ENCODE measurements at places on chromosomes 16 and 17. TPM values are rescaled to one million over a fixed set of nuclear protein-coding genes. Genes with fewer than 3 reads are reported as not detected.
A peak's percentile ranks its signal among the peaks of the same experiment; 100 is the strongest.

Gene CSH2
- not detected for total RNA-seq

Gene CHP2
- total RNA-seq = not detected

- no peak for DNase-seq
Measured at GRCh38 chr17:34798581-34798980, 162.7 kb downstream of the CCT6B start.

GRCh38 chr17:42700586-42701289 is 18.4 kb downstream of the CNTNAP1 start:
- no peak for DNase-seq

GRCh38 chr16:85734311-85735017 is 16.4 kb downstream of the C16orf74 start:
- no peak for DNase-seq

- peak; percentile 53 for DNase-seq
Measured at GRCh38 chr17:76103274-76104139, at the start of gene EXOC7. Gene EXOC7 (minus strand): TSS chr17:76103787. CDS start chr17:76103692, 95 bp downstream.

- DNase-seq = no peak
Measured at GRCh38 chr16:14133907-14134306, 62.8 kb downstream of the MRTFB start.

DNA sequence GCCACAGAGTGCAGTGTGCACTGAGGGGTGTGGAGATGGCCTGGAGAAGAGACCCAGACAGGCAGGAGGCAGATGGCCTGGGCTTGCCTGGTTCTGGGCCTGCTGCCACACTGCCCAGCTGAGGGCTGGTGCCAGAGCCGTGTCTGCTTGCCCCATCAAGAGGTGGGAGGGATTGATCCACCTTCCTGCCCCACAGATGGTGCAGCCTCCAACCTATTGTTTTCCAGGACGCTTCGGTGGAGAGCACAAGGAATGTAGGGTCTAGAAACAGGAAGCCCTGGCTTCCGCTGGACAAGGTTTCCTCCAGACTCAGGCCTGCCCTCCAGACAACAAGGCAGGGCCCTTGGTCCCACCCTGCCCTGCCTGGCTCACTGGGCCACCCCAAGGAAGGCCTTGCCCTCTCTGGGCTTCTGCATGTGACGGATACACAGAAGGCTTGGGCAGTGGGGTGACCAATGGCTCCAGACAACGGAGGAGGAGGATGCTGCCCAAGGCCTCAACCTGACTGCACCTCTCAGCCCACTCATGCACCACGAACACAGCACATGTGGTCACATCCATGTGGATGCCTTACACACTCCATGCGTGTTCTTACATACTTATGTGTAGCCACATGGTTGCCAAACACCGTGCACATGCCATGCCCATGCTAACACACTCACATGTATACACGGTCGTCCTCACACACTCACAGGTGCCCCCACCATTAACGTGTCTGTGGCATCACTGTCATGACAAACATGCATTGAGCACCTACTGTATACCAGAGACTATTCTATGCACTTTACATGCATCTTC is 6.5 kb upstream of the CDH5 start:
- DNase-seq = no peak

DNA sequence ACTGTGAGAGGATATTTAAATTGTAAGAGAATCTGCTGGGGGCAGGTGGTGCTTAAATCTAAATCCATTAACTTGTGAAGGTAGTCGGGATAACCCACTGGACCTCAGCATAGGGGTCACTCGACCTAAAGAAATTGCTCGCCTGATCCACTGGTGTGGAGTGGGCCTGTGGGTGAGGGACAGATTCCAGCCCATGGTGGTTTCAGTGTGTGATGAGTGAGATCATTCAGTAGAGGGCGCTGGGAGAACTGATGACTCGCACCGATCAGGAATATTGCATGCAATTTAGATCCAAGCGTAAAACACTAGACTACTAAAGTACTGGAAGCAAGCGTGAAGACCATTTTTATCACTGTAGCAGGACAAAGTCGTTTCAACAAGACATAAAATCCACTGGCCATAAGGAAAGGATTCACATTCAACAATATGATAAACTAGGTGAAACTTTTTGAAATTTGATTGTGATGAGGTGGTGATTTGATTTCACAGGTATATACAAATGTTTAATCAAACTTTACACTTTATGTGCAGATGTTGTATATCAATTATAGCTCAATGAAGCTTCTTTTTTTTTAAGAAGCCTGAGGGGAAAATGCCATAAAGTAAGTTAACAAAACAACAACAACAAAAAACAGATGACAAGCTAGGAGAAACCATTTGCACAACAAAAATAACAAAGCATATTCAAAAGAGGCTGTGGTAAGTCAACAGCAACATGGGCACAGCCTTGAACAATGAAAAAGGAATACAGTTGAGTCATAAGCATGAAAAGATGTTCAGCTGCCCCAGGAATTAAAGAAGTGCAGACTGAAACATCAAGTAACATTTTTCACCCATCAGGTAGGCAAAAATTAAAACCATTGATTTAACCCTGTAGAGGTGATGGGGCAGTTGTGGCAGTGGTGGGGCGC is 7.5 kb upstream of the TMEM170A start:
- DNase-seq = no peak

- no peak for DNase-seq
Measured at GRCh38 chr16:20868890-20869289, 31.3 kb downstream of the DCUN1D3 start.

GRCh38 chr16:81651758-81652718 is 127.1 kb upstream of the PLCG2 start:
- no peak for DNase-seq
